ENCODE measurements at places on chromosomes 3 and 15. TPM values are rescaled to one million over a fixed set of nuclear protein-coding genes. Genes with fewer than 3 reads are reported as not detected.
A peak's percentile ranks its signal among the peaks of the same experiment; 100 is the strongest.

DNA sequence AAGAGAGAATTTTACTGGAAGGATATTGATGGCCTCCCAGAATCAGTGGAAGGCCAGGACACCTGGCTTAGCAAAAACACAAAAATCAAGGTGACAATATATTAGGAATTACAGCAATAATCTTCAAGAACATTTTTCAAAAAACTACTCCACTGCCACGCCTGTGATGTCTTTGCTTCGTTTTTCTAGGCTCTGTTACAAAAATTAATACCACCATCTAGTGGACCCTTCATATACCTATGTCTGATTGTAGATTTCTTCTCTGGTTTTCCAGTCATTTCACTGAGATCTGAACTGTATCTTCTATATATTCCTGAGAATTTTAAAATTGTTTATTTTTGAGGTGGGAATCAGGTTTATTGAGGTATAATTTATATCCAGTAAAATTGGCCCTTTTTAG is 5.6 kb upstream of the SLC33A1 start:
- DNase-seq, result no peak

Gene GXYLT2
- total RNA-seq, result 0.08 TPM

DNA sequence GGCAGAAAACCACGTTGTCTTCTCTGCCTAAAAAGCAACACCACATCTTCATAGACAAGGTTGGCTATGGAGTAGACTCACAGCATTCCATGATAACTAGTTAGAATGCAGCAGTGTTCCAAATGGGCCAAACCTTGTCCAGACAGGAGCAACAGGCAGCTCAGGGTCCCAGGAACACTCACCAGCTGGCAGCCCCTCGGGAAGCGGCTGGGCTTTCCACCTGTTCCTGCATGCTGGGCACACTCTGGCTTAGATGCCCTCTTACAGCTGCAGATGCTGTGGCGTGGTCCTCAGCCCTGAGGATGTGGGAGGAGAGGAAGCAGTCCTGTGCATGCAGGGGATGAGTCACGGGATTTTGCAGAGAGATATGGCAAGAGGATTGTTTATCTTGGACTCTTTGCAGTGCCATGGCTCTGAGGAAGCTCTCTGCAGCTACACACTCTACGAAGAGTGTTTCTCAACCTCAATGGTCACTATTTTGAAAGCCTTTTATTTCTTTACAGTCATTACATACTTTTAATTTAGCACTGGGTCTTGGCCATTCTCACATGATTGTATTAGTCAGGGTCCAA is 11.3 kb downstream of the NRROS start:
- DNase-seq, result no peak

DNA sequence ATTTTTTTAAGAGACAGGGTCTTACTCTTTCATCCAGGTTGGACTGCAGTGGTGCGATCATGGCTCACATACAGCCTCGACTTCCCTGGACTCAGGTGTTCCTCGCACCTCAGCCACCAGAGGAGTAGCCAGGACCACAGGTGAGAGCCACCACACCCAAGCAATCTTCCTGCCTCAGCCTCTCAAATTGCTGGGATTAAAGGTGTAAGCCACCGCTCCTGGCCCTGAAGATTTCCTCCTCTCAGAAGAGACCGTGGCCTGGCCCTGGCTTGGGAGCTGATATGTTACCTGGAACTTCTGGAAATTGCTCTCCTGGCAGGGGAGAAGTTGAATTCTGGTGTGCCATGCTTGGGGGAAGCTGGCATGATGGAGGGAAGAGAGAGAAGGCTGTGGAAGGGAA is 36.2 kb downstream of the PPCDC start:
- DNase-seq, result no peak

DNA sequence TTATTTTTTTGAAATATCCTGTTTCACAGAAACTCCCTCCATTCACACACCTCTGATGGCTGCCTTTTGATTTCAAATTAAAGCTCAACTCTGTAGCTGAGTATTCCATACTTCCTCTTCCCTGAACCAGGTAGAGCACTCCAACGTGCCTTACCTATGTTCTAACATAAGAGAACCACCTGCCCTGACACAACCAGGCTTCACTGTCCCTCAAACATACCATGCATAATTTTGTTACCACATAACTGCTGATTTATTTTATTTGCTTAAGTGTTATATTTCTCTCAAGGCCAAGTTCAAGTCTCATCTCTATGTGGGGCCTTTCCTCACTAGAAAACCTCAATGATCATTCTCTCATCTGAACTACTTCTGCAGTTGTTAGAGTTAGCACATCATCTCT is 209.7 kb downstream of the P3H2 start:
- no peak for DNase-seq

GRCh38 chr15:83810110-83810509 is 156.2 kb downstream of the ADAMTSL3 start:
- DNase-seq, result no peak

DNA sequence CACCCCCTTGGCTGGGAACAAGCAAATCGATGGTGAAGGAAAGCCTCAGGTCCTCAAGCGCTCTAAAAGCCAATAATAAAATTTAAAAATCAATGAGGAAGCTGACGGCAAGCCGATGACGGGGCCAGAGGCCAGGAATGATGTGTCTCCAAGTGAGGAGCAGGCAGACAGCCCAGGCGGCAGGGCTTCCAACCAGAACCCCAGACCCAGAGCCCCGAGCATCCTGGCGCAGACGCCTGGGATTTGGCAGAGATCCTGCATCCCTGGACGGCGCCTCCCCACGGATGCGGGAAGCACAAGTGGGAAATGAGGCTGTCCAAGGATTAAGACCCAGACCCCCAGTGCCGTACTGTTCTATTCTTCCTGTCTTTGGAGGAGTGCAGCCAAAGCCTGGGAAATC is 123.0 kb upstream of the PROK2 start:
- no peak for DNase-seq

GRCh38 chr3:49019941-49020329 is 1.6 kb upstream of the DALRD3 start:
- no peak for DNase-seq

- DNase-seq, result no peak
These were observed 293.9 kb downstream of the TUSC7 start for GRCh38 chr3:117003501-117003900.

DNA sequence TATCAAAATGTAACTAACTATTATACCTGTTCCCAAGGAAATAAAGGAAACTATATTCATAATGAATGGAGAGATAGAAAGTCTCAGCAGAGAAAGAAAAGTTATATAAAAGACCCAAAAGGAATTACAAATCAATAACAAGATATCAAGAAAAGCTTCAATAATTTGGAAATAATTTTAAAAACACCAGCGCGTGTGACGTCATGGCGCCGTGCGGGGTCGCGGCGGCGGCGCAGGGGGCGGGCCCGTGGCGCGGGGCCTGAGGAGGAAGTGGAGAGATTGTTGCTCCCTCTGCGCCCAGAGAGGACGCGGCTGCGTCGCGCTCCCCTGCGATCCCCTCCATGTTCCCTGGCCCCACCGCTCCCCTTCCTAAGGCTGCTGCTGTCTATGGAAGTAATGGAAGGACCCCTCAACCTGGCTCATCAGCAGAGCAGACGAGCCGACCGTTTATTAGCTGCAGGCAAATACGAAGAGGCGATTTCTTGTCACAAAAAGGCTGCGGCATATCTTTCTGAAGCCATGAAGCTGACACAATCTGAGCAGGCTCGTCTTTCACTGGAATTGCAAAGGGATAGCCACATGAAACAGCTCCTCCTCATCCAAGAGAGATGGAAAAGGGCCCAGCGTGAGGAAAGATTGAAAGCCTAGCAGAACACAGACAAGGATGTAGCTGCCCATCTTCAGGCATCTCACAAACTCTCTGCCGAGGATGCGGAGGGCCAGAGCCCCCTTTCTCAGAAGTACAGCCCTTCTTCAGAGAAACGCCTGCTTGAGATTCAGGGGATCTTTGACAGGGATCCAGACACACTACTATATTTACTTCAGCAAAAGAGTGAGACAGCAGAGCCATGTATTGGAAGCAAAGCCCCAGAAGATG is 4.1 kb downstream of the XCR1 start:
- no peak for DNase-seq

- no peak for DNase-seq
These were observed 130.7 kb upstream of the UBE2E1 start for GRCh38 chr3:23675010-23675409.

GRCh38 chr3:50816894-50817293 is 142.2 kb downstream of the DOCK3 start:
- no peak for DNase-seq

- DNase-seq, result peak; percentile 93
These were observed at the start of gene POC1A for GRCh38 chr3:52154135-52155094. Gene POC1A, minus strand, starts transcription at chr3:52154423. Its CDS starts 51 bp downstream, at chr3:52154372.

GRCh38 chr3:61724183-61724582 is 162.8 kb downstream of the PTPRG start:
- DNase-seq, result no peak
